ENCODE measurements at places on chromosomes 1 and 21.

GRCh38 chr1:209770636-209771415 is 13.5 kb downstream of the C1orf74 start:
- DNase-seq, result no peak

DNA sequence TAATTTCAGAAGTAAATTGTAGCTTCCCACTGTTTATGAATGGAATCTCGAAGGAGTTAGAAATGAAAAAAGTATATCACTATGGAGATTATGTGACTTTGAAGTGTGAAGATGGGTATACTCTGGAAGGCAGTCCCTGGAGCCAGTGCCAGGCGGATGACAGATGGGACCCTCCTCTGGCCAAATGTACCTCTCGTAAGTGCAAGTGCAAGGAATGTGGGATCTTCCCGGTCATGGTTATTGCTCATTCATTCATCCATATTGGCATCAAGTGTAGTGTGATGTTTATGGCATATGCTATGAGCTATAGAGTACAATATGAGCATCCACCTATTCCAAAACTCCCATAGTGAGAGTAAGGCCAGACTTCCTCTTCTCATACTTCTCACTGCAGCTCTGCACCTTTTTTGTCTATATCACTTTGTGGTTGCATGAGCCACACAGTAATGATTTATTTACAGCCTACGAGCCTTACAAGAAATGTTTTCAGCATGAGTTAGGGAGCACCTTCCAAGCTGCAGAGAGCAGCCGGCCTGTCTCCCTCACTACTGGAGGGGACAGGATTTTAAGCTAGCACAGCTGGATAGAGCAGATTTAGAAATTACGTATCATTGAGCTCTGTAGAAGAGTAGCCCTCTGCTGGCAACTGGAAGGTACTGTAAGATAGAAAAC is 24.9 kb upstream of the CR1L start:
- peak; percentile 18 for DNase-seq

- DNase-seq, result no peak
These were observed 6.5 kb downstream of the MRPS15 start for GRCh38 chr1:36457691-36458090.

DNA sequence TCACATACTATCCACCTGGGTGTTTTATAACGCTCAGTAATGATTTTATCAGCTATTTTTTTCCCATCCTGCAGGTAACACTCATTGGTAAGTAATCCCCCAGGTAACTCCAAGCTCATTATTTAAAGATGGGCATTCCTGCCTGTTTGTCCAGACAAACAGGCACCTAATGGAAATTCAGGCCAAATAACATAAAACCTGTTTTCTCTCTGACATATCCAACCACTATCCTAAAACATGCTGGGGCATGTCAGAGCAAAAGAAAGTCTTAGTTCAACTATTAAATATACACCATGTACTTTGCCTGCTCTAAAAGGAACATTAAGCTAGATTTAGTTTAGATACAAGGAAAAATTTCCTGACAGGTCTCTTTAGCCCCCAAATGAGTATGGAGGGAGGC is 987.7 kb downstream of the TTLL7 start:
- DNase-seq, result no peak

- peak; percentile 41 for DNase-seq
These were observed 9.0 kb upstream of the FAM131C start for GRCh38 chr1:16082283-16083038.

GRCh38 chr1:44707112-44707881 is 23.7 kb downstream of the RNU5D-1 start:
- DNase-seq, result no peak

DNA sequence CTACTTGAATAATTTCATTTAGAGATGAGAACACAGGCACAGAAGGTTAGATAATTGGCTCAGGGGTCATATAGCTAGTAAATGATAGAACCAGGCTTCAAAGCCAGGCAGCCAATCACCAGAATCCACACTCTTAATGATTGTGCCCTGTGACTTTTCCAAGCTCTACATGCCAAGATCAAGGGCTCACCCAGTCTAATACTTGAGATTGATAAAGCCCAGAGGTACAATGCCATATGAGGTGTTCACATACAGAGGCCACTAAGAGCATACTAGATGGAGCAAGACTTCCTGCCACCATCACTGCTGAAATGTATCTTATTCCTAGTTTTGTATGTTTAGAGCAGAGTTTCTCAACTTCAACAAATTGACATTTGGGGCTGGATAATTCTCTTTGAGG is 40.9 kb upstream of the MCOLN3 start:
- no peak for DNase-seq

DNA sequence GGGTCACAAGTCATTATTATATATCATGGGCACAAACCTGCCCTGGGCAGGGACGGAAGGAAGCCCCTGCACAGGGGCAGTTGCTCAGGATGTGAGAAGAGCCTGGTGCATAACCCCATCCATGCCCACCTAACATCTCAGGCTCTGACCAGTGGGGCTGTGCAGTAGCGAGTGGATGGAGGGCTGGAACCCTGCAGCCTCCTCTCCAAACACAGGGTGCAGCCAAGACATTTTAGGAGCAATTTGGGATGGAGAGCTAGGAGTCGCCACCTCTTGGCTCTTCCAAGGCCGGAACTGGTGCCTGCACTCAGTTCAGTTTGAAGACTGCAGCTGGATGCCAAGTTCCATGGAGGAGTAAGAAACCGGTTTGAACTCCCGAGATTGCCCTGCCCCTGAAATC is 2.8 kb downstream of the MX1 start:
- DNase-seq, result no peak

- no peak for DNase-seq
These were observed 455.2 kb downstream of the LTN1 start for GRCh38 chr21:28537371-28538079.

GRCh38 chr21:46057111-46057709 is 40.7 kb upstream of the COL6A2 start:
- DNase-seq, result no peak

DNA sequence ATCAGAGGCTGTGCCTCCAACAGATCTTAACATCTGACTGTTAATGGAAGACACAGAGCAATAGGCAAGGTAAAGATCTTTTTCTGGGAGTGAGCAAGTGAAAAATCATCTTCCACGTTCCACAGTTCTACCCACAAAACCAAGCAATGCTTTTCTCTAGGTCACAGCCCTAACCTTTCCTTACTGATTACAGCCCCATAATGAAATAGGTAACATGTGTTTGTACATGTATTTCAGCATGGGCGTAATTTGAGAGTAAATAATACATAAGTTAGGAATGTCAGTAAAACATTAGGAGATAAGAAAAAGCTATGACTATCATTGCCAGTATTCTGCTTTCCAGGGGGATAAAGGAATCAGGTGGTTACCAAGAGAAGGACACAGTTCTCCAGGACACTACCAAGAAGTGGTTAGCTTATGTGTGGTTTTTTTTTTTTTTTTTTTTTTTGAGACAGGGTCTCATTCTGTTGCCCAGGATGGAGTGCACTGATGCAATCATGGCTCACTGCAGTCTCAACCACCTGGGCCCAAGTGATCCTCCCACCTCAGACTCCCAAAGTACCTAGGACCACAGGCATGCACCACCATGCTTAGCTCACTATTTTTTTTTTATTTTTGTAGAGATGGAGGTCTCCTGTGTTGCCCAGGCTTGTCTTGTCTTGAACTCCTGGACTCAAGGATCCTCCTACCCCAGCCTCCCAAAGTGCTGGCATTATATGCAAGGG is 72.0 kb downstream of the DAP3 start:
- no peak for DNase-seq

GRCh38 chr21:28550057-28550825 is 442.4 kb downstream of the LTN1 start:
- DNase-seq, result no peak

DNA sequence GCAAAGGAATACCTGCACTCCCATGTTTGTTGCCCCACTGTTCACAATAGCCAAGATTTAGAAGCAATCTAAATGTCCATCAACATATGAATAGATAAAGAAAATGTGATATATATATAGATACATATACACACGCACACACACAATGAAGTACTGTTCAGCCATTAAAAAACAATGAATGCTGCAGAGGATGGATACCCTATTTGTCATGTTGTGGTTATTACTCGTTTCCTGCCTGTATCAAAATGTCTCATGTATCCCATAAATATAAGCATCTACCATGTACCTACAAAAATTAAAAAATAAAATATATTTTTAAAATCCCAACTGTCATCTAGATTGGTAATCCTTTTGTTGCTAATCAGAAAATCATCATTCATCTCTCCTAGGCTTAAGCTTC is 634.8 kb upstream of the ADGRL2 start:
- DNase-seq, result no peak

GRCh38 chr1:106200711-106201110 is 855.8 kb upstream of the PRMT6 start:
- no peak for DNase-seq

DNA sequence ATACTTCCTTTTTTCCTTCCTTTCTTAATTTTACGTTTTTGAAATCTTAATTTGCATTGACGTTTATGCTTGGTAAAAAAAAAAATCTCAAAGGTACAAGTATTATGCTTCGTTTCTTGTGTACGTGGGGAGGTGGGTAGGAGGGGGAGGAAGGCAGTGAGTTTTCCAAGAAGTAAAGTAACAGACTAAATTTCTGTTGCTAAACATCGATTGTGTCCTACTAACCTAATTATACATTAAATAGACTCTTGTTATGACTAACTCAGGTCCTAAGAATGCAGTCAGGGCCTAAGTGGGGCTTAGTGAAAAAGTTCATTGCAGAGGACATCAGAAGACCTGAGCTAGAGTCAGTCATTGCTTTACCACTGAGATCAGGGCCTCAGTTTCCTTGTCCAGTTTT is 17.5 kb downstream of the NEK7 start:
- DNase-seq, result no peak

- DNase-seq, result no peak
These were observed 40.3 kb upstream of the THEM4 start for GRCh38 chr1:151949371-151950193.

DNA sequence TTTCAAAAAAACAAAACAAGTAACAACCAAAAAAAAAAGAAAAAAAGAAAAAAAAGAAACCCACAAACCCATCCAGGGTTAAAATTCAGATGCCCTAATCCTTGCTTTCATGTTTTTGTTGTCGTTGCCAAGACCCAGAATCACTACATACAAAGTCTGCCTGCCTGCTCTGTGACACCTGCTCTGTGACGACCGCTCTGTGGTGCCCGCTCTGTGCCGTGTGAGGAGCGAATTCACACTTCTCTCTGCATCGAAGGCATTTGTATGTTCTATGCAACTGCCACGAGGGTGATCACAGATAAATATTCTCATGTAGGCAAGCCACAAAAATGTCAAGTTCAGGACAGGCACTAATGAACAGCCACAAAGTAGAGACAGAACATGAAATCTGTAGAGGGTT is 178.6 kb downstream of the SLC45A1 start:
- no peak for DNase-seq

DNA sequence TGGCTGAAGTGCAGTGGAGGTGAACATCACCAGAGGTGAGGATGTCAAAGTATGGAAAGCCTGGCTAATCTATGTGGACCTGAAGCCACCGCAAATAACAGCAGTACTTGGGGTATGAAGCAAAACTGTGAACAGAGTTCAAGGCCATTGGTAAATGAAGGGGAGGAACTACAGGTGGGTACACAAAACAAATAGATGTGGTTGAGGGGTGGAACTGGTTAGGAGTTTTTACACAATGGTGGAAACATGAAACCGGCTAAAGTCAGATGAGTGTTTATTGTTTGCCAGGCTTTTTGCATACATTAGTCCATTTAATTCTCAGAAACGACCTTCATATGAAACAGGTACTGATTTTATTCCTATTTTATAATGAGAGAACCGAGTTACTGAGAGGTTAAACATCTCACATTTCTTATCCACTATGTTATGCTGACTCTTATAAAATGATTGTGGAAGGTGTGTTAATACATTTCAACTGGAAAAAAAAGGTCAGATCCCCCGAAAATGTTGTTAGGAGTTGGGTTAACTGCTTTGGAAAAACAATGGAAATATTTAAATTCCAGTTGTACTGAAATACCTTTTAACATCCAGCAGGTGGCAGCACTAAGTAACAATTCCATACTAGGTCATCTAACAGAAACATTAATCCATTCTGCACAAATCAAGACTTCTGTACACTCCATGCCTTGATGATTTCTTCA is 44.3 kb upstream of the GTF2B start:
- DNase-seq, result peak; percentile 66

GRCh38 chr1:233859446-233859845 is 45.0 kb upstream of the SLC35F3 start:
- DNase-seq, result no peak

- DNase-seq, result no peak
These were observed 135.1 kb downstream of the TLR5 start for GRCh38 chr1:223007935-223008334.

GRCh38 chr1:165350840-165351239 is 5.7 kb downstream of the LMX1A start:
- DNase-seq, result no peak

GRCh38 chr1:46800742-46801141 is 1.9 kb downstream of the CYP4B1 start:
- DNase-seq, result no peak

DNA sequence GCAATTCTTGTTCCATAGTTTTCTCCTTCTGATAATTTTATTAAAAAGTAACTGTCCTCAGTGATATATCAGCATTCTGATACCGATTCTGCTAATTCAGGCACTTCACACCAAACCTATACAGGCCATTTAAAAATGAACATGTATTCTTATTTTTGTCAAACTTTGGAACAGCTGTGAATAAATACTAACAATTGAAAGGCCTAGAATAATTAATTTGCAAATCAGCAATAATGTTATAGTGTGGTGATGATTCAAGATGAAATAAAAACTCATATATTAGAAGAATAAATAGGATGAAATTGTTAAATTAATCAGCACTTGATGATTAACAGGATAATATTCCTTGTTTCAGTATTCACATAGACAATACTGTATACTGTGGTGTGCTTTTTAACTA is 9.9 kb downstream of the CDKN2C start:
- DNase-seq, result no peak

- no peak for DNase-seq
These were observed 185.1 kb upstream of the CAMK1G start for GRCh38 chr1:209398313-209398991.

DNA sequence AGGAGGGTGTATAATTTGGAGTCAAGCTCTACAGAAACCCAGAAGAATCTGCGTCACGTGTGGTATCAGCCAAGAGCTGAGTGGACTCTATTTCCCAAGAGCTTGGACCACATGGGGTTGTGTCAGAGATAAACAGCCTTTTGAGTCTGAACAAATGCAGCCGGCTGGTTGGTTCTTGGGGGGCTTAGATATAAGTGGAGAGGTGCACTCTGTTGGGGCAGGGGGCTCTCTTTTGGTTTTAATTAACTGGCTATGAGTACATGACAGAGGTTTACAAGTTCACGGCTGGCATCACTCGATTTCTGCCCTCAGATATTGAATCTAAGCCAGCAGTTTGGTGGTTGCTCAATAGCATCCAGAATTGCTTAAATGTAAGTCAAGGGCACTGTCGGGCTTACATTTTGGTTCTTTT is 501 bp upstream of the MRAP start:
- no peak for DNase-seq

DNA sequence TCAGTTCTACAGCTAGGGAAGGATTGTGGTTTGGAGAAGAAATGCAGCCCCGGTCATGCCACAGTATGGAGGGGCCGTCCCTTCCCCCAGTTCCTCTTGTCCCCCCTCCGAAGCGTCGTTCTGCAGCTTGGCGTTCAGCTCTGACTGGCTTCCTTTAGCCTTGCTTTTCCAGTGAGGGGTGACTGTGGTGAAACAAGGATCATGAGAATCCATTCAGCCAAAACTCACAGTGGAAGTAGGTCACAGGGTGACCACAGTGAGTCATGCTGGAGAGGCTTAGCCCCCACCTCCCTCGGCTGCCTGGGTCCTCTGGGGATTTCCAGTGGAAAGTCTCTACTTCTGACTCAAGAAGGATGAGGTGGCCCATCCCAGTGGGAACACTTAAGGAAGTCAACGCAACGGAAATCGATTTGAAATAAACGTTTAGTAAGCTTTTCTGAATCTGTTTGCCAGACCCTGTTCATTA is 37.3 kb upstream of the COL6A2 start:
- no peak for DNase-seq

Data from NCI-H345 (cell line).